GM12891 (cell line): ENCODE measurements at places on chromosomes 2 and 18.

- no peak for DNase-seq
Measured at GRCh38 chr2:47518497-47519146, 115.7 kb downstream of the MSH2 start.

DNA sequence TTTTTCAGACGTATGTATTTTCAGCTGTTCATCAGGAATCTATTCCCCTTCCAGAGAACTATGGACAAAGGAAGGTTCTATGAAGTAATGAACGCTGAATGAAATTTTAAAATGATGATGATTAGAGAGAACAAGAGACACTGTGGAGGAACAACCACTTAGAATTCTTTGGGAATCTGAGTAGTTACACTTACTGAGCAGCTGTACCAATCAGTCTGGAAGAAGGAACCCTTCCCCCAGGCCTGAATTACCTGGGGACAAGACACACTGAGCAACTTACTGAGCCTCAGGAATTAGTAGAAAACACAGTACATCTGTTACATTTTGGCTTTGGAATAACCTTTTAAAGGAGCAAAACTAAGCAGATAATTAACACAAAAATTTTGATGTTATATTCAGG, 1.9 kb downstream of the MSTN start:
- no peak for DNase-seq

- no peak for DNase-seq
Measured at GRCh38 chr2:37573451-37574388, 97.7 kb downstream of the CDC42EP3 start.

- DNase-seq = no peak
Measured at GRCh38 chr2:163347982-163348856, 387.6 kb downstream of the FIGN start.

GRCh38 chr2:102509749-102510148, 36.7 kb downstream of the SLC9A4 start:
- no peak for DNase-seq

GRCh38 chr2:3117650-3118216, 259.9 kb downstream of the EIPR1 start:
- no peak for DNase-seq

DNA sequence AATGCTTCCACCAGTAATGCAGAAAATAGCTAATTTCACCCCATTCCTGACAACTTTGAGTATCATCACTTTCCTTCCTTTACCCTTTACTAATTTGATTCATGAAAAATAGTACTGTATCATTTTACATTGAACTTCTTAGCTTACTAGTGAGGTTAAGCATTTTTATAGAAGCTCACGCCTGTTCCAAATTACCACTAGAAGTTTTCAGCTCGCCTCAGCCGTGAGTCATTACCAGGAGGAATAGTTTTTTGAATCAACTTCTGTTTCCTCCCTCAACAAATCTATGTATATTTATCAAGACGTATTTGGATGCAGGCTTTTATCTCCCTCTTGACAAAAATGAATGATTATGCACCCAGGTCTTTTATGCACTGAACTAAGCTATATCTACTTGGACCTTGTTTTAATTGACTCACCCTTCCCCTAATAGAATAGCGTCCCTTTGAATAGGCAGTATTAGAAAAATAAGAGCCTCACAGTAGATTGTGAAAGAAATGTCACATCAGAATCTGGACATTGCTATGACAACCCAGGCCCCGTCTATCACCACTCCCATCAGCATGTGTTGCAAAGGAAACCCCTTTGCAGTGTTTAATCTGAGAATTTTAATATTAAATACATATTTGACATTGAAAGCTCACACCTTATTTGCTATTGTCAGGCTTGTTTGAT, 207.4 kb upstream of the NRP2 start:
- DNase-seq = no peak

DNA sequence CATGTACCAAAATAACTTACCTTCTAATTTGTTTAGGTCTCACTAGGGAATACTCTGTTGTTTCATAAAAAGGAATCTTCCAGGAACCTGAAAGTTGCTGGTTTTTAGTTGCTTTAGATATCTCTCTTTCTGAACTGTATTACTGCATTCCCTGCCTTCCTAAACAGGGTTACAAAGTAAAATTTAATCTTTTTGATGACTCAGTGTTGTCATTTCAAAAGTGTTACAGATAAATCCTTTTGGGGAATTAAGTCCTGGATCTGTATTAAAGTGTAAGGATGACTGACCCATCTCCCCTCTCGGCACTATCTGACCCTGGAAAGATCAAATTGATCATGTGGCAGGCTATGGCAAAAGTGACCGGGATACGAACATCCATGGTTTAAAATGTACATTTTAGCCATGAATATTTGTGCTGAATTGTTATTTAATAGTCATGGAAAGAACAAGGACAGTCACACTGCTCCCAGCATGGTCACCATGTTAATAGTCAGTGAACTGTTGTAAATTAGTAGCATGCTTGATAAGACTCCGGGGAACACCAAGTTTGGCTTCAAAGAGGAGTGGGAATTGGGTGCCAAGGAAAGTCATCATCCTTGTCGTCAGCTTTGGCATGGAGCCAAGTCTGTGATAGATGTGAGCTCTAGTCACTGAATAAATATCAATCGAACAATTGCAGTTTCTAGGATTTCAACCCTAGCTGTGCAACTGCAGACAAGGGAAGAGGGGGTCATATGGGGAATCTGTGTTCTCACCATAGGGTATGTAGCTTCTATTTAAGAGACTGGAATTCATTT, 4.2 kb downstream of the PLEKHA3 start:
- no peak for DNase-seq

DNA sequence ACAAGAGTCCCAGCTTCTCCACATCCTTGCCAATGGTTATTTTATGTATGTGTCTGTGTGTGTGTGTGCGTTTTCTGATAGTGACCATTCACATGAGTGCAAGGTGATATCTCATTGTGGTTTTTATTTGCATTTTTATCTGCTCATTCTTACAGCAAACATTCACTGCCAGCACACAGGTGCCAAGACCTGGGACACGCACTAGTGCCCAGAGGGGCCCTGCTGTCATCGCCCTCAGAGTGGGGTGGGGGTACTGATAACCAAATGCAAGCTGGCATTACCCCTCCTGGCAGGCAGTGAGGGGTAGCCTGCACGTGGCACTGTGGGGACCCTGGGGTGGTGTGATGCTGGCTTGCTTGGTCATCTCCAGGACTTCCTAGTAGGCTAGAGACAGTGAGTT, 285.4 kb downstream of the LPIN1 start:
- no peak for DNase-seq

- DNase-seq = no peak
Measured at GRCh38 chr18:48757367-48757766, 193.4 kb downstream of the SMAD7 start.

DNA sequence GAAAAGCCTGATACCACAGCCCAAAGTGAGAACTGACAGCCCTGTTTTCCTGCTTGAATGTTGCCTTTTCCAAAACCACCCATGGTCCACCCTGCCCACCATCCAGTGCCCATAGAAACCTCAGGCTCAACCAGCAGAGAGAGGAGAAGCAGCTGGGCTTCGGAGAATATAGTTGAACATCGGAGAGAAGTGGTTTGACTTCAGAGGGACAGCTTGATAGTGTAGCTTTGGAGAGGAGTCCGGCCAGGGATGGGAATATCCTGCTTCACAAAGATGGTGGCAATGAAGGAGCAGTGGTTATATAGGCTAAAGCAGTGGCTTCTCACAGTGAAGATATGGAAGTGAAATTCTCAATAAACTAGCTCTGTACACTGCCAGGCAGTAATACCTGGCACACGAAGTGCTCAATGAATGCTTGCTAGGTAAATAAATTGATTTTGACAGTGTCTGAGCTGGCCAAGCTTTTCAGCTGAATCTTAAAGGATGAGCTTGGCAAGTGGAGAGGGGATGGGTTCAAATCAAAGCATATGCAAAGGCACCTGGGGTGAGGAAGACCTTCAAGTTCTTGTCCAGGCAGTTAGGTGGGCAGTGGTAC, 21.2 kb downstream of the AFF3 start:
- no peak for DNase-seq

GRCh38 chr2:62204998-62205496, 9.1 kb downstream of the B3GNT2 start:
- no peak for DNase-seq

GRCh38 chr18:39424261-39424660, 1858.7 kb upstream of the CELF4 start:
- DNase-seq = no peak

DNA sequence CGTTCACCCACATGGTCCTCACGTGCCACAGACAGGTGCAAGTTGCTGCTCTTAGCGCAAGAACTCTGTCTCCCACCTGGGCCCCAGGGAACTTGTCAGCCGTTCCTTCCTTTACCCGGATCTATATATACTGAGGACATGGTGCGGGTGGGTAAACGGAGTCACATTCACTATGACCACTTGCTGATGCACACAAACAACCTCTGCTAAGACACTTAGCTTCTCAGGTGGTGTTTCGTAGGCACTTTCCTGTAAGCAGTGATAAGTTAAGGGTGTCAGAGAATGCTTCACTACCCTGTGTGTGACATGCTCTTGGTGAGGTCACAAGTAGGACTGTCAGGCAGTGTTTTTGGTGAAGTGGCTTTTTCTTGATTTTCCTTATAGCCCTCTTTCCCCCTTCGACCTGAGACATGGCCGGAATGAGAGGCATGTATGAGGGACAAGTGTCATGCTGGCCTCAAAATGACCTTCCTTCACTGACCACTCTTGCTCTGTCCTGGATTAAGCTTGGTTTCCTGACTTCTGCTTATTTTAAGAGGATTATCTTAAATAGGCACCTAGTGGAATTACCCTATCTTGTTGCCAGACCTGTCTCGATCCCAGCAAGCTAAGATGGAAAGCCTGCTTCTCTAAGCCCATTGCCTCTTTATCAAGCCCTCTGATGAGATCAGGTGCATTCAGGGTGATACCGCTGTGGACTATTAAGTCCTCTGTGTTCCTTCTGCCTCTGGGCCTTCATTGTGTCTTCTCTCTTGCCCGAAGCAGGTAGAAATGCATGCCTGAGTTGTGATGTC, 97.1 kb upstream of the CELF4 start:
- no peak for DNase-seq

GRCh38 chr2:138123741-138124140, 159.5 kb downstream of the HNMT start:
- no peak for DNase-seq

GRCh38 chr2:157486596-157487270, 42.8 kb upstream of the CYTIP start:
- no peak for DNase-seq

GRCh38 chr18:44689736-44690135, 9.0 kb downstream of the SETBP1 start:
- DNase-seq = no peak

GRCh38 chr2:52034706-52035105, 1002.8 kb upstream of the NRXN1 start:
- no peak for DNase-seq

DNA sequence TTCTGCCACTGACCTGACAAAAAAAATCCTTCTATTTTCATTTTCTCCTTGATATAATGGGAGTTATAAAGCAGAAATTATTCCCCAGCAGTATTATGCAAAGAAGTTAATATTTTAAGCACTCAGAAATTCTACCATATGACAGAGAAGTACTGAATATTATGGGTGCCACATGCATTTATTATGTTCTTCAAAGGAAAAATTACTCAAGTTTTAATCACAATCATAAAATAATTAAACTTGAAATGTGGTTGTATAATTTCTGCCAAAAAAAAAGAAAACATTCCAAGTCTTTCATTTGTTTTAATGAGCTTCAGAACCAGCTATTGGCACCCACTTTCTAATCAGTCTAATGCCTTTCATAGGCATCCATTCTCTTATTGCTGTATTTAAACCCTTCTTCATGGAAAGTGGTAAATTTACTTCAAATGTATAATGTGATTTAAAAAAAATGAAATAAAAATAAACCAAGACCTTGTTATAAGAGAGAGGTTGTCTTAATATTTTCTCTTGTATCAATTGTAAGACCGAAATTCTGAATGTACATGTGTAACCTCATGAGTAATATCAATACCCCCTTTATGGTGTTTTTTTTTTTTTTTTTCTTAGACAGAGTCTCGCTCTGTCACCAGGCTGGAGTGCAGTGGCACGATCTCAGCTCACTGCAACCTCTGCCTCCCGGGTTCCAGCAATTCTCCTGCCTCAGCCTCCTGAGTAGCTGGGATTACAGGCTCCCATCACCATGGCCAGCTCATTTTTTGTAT, 302.3 kb downstream of the IRS1 start:
- DNase-seq = no peak

DNA sequence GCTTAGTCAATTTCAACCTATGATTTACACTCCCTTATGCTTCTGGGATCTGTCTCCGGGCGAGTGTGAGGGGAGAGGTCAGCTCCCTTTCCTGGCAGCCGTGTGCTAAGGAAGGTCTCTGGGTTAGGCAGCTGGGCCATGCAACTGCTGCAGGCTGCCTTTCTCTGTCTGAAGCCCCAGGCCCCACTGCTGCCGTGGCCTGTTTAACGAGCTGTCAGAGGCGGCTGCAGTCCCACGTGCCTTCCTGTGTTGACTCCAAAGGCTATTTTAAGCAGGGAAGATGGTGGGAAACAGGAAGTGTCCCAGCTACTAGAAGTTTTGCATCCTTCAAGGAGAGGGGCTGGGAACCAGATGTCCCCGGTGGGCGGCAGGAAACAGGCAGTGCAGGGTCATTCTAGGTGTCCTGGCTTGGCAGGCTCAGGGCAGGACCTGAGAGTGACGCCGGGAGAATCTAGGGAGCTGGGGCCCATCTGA, 186.4 kb downstream of the TNS1 start:
- DNase-seq = no peak

- no peak for DNase-seq
Measured at GRCh38 chr18:76619621-76620315, 124.7 kb upstream of the ZNF516 start.

- no peak for DNase-seq
Measured at GRCh38 chr2:97678298-97678697, 8.8 kb downstream of the C2orf92 start.

GRCh38 chr2:212979046-212979612, 172.3 kb downstream of the IKZF2 start:
- DNase-seq = no peak

- no peak for DNase-seq
Measured at GRCh38 chr2:25570161-25570845, 103.1 kb downstream of the DTNB start.

GRCh38 chr2:119223521-119224390, at the start of gene STEAP3:
STEAP3 (plus strand) TSS chr2:119223834; CDS start chr2:119231013, 7,179 bp downstream.
- peak; percentile 89 for DNase-seq

DNA sequence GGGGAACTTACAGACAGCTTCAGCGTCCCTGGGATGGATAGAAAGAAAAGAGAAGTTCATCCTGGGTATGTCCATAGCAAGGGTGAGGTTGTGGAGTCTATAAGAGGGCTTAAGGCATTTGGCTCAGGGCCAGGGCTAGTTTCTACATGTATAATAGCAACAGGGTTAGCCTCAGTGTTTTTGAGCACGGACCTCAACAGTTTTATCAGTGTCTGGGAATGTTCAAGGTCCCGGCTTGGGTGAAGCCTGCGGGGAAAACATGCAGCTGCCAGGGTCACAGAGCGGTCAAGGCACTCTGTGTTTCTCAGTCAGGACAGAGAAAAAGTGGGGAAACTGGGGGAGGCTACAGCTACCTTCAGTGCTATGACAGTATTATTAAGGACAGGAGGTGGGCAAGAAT, 427.7 kb upstream of the HS6ST1 start:
- DNase-seq = no peak
